GM06990 (cell line): ENCODE measurements at places on chromosomes 12 and 14.

DNA sequence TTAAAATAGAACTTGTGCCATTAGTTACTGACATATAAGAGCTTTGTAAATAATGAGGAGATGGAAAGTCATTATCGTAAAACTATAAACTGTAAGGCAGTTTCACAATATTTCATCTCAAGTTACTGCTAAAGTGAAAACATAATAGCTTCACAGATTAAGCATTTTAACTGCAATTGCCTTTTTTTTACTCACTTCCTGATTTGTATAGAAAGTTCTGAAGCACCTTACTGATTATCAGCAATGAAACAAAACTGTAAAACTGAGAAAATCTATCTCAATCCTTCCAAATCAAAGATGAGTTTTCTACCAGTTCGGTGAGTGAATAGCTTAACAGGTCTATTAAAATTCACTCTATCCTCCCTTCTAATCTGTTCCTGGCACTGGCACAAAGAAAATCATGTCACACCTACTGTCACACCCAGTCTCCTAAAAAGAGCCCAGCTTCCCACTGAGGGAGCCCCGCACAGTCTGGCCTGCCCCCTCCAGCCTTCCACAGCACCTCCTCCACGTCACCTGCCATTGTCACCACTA is 161.4 kb upstream of the ABCD2 start:
- no peak for DNase-seq

DNA sequence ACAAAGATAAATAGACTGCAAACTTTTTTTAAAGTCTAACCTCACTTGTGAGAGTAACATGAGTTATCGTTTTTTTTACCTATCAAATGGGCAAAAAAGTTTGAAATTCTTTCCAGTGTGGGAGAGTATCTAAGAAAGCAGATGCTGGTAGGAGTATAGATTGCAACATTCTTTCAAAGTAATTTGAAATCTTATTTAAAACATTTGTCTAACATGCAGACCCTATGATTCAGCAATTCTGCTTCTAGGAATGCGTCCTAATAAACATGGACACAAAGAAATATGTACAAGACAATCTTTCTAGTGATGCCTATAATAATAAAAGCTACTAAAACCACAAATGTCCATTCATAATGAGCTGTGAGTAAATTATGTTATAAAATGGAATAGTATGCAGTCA is 110.4 kb upstream of the TMCC3 start:
- no peak for DNase-seq

- no peak for DNase-seq
These were observed 23.2 kb downstream of the ITPR2 start for GRCh38 chr12:26809611-26810285.

GRCh38 chr14:105120056-105120455 is 48.5 kb downstream of the JAG2 start:
- DNase-seq = no peak

DNA sequence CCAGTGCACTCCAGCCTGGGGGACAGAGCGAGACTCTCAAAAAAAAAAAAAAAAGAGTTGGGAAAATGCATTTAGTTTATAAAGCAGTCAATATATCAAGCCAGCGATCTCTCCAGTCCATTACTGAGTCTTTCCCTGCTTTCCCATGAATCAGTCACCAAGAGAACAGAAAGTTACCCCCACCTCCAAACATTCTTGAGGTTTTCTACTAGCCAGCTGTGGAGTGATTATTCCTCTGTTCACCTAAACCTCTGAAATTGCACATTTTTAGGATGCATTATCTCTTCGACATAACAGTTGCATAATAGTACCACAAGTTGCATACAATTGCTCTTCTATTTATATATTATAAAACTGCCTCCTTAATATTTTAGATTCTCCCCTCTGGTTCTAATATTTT is 134.8 kb upstream of the DIO3 start:
- no peak for DNase-seq

GRCh38 chr14:101559624-101560533 is 1.4 kb upstream of the DIO3 start:
- no peak for DNase-seq
